ENCODE measurements at places on chromosomes 4 and X.

GRCh38 chr4:138405466-138405891 is 163.3 kb upstream of the SLC7A11 start:
- no peak for DNase-seq

DNA sequence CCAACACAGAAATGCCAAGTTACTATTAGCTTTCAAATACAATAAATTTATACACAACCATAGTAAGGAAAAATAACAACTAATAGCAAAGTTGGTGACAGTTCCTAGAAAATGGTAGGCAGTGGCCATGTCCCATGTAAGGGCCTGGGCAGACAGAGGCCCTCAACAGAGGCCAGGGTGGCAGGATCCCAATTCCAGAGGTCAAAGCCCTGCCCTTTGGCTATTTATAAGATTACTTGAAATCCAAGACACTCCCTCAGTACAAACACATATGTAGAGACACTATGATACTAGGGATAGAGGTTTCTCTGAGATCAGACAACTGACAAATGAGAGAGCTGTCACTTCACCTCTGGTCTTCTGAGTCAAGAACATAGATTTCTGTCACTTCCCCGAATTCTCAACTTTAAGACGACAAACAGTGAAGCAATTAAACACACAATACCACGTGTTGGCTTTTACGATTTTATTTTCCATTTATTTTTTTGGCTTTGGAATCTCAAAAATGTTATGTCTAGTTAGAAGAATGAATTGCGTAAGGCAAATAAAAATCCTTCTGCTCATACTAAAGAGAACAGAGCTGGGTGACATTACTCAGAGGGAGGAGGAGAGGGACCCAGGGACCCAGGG is 16.3 kb upstream of the MAOB start:
- DNase-seq: no peak

DNA sequence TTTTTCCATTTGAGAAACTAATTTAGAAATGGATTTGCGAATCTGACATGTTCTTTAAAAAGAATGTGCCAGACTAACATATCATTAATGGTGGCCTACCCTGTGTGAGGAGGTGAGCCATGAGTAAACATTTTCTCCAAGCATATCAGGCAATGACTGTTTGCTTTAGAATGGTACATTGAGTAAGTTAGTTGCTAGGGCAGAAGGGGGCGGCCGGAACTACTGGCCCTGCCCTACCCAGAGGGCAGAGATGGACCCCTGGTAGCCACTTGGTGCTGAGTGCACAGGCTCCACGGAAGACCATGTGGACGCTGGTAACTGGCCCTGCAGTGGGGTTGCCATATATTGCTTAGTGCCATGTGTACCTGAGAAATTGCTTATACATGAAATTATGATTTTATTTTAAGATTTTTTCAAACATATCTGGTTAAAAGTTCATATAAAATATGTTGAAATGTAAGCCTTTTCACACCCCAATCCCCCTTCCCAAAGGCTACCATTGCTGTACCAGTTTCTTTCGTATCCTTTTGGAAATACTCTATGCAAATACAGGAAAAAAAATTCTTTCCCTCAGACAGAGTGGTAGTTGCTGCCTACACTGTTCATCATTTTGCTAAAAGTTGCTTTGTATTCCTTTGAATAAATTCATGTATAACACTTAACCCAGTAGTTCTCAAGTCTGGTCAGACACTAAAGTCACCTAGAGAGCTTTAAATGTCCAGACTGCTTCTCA is 8.8 kb downstream of the FNIP2 start:
- no peak for DNase-seq

- no peak for DNase-seq
Observed at GRCh38 chr4:124915073-124915472, 202.5 kb upstream of the ANKRD50 start.

- DNase-seq: no peak
Observed at GRCh38 chrX:31836479-31836878, 764.6 kb upstream of the FTHL17 start.

GRCh38 chrX:25503826-25504225 is 488.1 kb upstream of the ARX start:
- no peak for DNase-seq

GRCh38 chrX:44915361-44915868 is 42.4 kb downstream of the KDM6A start:
- no peak for DNase-seq

DNA sequence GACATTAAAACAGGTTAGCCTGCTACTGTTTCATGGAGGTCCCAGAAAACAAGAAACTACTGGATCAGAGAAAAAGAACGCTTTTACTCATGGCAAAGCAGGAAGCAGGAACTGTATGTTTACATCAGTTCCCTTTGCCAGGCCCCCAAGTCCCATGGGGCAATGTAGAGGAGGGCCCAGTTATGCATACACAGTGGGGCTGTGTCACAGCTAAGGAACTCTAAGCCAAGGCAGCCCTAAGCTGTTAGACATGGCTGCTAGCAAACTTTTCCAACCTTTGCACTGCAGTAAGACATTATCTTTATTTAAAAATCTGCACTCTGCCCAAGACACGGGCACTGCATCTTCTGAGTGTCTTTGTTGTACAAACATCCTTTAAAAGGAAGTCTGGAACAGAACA is 975.8 kb downstream of the C4orf33 start:
- DNase-seq: no peak

GRCh38 chr4:136893573-136893972 is 638.7 kb downstream of the PCDH18 start:
- DNase-seq: no peak

DNA sequence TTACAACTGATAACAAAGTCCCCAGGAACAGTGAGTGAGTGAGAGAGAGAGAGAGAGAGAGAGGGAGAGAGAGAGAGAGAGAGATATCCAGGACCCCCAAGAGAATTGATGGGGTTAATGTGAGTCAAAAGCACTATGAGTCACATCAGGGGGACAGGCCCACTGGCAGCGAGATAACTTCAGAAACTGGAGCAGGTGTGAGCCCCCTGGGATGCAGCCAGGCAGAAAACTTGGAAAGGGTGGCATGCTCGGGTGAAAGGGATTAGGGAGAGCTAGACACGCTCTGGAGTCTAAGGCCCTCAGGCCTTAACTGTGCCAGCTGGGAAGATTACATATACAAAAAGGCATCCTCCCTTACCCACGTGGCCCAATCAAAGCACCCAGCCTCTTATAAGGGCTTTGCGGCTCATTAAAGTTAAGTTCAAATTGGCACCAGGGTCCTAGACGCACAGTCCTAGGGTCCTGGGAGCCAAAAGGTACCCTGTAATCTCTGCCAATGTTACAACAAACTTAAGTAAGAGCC is 841 bp downstream of the ACOT9 start:
- peak; percentile 10 for DNase-seq

DNA sequence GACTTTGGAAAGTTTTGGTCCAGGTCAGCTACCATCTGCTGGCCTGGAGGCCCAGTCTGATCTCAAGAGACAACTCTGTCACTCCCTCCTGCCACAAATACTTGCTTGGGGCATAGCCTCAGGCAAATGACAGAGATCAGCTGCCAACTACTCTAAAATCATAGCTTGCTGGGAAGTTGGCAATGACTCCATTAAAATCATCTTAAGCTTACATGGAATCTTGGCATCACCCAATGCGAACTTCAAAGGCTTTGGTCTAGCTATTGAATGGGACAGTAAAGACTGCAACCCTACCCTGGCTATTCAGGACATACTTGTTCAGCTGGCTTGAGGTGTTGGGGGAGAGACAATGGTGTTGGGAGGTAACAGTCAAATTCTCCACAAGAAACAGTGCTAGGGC is 7.0 kb upstream of the USO1 start:
- no peak for DNase-seq

GRCh38 chr4:3715855-3716630 is 50.1 kb upstream of the ADRA2C start:
- no peak for DNase-seq

GRCh38 chr4:24753519-24753918 is 41.9 kb upstream of the SOD3 start:
- no peak for DNase-seq

GRCh38 chr4:128573781-128574508 is 235.6 kb upstream of the JADE1 start:
- no peak for DNase-seq

DNA sequence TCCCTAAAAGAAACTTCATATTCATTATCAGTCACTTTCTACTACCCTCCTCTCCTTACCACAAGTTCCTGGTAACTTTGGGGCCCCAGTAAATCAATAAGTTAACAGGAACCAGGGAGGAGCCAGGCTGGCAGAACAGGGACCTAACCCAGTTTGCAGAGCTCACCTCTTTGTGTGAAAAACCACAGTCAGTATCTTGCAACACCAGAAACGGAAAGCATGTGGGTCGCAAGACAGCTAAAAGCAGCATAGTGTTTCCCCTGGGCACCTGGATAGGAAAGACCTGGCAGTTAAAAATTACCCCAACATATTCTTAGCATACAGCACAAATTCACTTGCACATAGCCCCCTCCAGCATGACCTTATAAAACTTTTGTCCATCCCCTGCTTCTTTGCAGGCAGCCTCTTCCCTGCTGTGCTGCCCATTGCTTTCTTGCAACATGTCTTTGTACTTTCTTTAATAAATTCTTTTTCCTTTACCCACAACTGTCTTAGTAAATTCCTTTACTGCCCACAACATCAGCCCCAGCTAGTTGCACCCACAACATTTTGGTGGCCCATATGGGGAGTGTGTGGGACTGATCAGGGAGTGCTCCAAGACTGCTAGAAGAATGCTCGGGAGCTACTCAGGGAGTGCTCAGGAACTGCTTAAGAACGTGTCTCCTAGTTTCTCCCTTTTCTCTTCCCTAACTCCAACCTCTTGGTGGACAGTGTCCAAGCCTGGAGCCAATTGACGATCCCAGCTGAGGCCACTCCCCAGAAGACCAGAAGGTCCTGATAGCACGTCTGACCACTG is 83.4 kb downstream of the MSN start:
- no peak for DNase-seq

DNA sequence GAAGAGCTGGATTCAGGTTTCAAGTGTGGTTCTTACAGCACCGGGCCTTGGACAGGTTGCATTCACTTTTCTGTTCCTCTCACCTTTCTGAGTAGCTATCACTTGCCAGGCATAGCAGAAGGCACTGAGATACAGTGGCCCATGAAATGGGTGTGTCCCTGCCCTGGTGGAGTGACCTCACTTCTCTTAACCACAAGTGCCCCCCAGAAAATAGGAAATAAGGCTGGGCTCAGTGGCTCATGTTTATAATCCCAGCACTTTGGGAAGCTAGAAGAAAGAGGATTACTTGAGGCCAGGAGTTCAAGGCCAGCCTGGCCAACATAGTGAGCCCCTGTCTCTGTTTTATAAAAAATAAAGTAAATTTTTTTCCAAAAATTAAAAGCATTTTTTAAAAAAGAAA is 101.7 kb upstream of the KIT start:
- DNase-seq: no peak

DNA sequence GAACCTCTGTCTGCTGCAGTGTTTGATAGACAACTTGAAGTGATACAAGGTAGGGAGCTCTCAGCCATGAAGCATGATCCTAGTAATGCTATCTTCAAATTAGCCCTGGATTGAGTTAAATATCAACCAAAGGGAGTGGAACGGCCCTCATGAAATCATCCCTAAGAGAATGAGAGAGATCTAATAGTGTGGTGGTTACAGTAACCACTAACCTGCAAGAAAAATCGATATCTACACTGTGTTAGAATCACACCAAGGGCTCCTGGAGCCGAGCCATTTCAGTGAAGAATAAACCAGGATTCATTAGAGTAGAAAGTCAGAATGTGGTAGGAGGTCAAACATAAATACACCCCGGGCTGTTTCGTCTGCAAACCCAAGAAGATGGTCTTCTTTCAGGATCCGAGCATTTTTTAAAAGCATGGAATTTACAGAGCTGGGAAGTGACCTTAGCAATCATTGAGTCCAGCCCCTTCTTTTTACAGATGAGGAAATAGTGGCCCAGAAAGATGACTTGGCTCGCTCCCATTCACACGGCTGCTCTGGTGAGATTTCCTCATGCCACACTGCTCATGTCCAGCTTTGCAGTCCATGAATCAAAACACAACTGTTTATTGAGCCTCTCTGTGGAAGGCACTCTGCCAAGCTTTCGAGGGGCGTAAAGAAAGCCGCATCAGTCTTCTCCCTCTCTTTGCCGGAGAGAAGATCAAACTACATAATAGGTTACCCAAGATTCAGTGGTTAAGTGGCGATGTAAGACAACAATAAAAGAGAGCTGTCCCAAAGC is 5.5 kb upstream of the DCTD start:
- no peak for DNase-seq

GRCh38 chr4:44319129-44319528 is 129.5 kb downstream of the KCTD8 start:
- no peak for DNase-seq

All from NCI-H1105 (cell line).